Adrenal gland (tissue), 19 donors: ENCODE measurements at places on chromosomes 11 and 22. TPM values are rescaled to one million over a fixed set of nuclear protein-coding genes. Genes with fewer than 3 reads are reported as not detected.

DNA sequence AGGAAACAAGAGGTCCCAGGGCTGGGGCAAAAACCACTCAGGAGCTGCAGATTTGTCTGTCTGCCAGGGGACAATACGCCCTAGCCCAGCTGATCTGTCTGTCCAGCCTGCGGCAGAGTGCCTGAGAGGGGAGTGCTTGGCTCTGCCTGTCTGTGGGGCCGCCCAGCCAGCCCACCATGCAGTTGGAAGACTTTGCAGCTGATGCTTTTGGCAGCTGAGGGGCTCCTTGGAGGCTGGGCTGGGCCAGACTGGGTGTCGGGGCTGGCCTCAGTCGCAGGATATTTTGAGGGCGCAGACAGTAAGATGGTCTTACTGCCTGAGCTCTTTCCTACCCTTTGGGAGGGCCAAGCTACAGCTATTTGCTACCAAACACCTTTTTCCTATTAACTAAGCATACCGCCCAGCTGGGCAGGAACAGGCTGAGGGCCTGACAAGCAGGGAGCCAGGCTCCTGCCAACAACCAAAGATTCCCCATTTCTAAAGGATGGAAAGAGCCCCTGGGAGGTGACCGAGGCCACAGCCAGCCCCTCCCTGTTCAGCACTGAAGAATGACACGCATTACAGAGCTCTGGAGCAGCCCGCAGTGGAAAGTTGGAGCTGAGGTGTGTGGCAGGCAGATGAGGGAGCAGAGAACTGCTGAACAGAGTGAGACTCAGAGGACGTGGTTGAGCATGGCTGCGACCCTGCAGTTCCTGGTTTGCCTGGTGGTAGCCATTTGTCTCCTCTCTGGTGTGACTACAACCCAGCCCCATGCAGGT lies at the start of gene FAM180B:
Gene FAM180B (plus strand): TSS at position 581 of the 758 bp plus-strand sequence. CDS start 91 bp downstream, at position 672.
- DNase-seq: no peak

DNA sequence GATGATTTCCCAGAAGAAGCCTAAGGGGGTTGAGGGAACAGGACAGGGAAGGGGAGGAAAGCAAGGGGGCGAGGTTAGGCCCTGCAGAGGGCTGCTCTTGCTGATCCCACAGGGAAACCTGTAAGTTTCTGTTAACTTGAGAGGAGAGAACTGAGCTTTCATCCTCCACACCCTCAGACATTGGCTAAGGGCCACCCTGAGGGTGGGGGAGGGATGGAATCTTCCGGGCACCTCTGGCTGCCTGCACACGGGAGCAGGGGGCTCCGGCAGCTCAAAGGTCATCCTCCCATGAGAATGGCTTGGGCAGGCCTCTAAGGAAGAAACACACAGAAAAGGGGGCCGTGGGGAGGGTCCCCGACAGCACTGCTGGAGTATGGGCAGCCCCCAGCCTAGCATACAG lies 108.1 kb downstream of the TSPAN18 start:
- no peak for DNase-seq

- no peak for DNase-seq
Measured at GRCh38 chr22:46764779-46765485, 2.5 kb downstream of the TBC1D22A start.

DNA sequence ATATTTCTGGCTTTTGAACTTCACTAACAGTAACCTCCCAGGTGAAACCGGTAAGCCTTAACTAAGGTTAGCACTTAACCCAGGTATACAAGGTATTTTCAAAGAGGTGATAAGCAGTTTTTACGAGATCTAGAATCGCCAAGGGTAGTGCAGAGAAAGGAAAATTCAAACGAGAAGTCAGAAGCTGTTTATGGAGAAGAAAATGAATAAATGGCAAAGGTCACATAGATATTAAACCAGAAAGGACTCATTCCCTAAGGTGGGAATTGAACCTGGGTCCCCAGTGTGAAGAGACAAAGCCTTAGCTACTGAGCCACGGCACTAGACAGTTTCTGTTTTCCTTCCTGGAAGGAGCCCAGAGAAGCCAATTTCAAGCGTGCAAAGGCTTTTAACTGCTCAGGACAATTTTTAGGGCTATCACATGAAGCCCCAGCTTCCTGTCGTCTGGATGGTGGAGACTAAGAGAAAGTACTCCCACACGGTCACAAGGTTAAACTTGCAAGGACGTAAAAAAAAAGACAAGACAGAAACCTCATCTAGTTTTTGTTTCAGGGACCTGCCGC lies 5.7 kb upstream of the C1QTNF6 start:
- DNase-seq: peak; percentile 58

Gene MMP1
- not detected for total RNA-seq

DNA sequence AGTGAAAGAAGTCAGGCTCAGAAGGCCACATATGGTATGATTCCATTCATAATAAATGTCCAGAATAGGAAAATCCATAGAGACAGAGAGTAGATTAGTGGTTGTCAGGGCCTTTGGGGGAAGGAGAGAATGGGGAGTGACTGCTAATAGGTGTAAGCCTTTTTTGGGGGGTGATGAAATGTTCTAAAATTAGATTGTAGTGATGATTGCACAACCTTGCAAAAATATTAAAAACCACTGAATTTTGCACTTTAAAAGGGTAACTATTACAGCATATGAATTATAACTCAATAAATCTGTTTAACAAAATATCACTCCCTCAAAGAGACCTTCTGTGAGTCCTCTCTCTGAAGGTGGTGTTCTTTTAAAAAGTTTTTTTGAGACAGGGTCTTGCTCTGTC lies 72.3 kb upstream of the GRK3 start:
- no peak for DNase-seq

Gene OR4D5
- not detected for total RNA-seq

GRCh38 chr11:129144256-129144655 lies 47.9 kb downstream of the ARHGAP32 start:
- DNase-seq: no peak

- DNase-seq: no peak
Measured at GRCh38 chr11:25981998-25982397, 349.9 kb upstream of the ANO3 start.

Gene OR2AG1
- total RNA-seq: not detected

Gene CRYBA4
- not detected for total RNA-seq

DNA sequence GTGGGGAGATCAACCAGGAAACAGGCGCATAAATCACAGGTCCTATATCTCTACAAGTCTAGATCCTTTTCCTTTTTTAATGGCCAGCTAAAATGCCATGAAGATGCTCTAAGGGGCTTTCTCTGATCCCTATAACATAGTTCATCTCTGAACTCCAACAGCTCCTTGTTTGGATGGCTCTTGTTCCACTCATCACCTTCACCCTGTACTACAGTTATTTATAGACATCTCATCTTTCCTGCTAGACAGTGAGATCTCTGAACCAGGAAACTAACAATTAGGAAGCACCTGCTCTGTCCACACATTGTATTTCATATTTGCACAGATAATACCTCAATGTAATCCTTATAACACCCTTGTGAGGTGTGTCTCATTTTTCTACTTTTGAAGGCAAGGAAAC lies 31.6 kb downstream of the KCNA4 start:
- no peak for DNase-seq

- no peak for DNase-seq
Measured at GRCh38 chr11:14320020-14320419, 39.0 kb downstream of the RRAS2 start.
